Activated naive CD4-positive, alpha-beta T cell treated with anti-CD3 and anti-CD28 coated beads, Interleukin-2, amount 10 ng/mL, durations not matched to agents 7 days and 5 days (primary cell): ENCODE measurements at places on chromosomes 13 and 19.

GRCh38 chr19:38836983-38837626 lies 5.5 kb upstream of the ECH1 start:
- no peak for DNase-seq
- H3K27ac ChIP-seq, result no peak overlapping the region

DNA sequence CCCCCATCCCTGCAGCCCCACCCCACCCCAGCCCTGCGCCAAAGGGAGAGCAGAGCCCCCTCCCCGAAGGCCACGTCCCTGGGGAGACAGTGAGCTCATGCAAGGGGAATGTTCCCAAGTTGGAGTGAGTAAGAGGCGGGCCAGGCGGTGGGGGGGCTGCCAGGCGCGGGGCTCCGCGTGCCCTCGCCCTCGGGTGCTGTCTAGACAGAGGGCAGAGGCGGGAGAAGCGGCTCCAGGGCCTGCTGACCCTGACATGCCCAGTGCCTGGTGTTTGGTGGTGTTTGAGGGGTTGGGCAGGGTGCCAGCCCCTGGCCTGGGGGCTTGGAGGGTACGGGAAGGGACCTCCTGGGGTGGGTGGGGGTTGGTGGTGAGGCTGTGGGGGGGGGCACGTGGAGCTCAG lies 1.0 kb downstream of the FSTL3 start:
- peaks cover 72% of the 10 kb centered on the region for H3K27me3 ChIP-seq
- no peak for DNase-seq
- no peak overlapping the region for H3K4me3 ChIP-seq
- no peaks in the 10 kb centered on the region for H3K36me3 ChIP-seq

DNA sequence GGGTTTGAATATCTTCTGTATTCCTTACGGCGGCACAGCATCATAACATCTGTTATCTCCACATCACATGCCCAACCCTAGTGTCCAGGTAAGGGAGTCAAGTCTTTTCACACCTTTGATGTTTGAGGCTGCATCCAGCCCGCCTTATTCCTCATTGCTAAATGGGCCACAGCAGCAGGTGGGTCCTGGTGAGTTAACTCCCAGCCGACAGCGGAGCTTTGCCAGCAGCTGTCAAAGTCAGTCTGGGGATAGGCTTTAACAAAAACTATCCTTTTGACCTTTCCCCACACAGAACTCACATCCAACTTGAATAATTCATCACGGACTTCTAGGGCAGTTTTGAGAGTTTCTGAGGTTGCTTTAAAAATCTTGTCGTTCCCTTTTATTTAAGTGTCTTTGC lies 235.1 kb downstream of the DLEU7 start:
- no peak for DNase-seq
- H3K27me3 ChIP-seq, result peaks cover 33% of the 10 kb centered on the region
- no peaks in the 10 kb centered on the region for H3K36me3 ChIP-seq
- no peak overlapping the region for H3K4me3 ChIP-seq
- no peak overlapping the region for H3K27ac ChIP-seq

- DNase-seq, result no peak
- peaks cover 38% of the 10 kb centered on the region for H3K4me1 ChIP-seq
- H3K27ac ChIP-seq, result peak overlapping the region; percentile 87
- H3K4me3 ChIP-seq, result peak overlapping the region; percentile 37
- H3K27me3 ChIP-seq, result no peaks in the 10 kb centered on the region
- H3K36me3 ChIP-seq, result no peaks in the 10 kb centered on the region
Observed at GRCh38 chr19:12783849-12784393, 7.4 kb upstream of the JUNB start.

DNA sequence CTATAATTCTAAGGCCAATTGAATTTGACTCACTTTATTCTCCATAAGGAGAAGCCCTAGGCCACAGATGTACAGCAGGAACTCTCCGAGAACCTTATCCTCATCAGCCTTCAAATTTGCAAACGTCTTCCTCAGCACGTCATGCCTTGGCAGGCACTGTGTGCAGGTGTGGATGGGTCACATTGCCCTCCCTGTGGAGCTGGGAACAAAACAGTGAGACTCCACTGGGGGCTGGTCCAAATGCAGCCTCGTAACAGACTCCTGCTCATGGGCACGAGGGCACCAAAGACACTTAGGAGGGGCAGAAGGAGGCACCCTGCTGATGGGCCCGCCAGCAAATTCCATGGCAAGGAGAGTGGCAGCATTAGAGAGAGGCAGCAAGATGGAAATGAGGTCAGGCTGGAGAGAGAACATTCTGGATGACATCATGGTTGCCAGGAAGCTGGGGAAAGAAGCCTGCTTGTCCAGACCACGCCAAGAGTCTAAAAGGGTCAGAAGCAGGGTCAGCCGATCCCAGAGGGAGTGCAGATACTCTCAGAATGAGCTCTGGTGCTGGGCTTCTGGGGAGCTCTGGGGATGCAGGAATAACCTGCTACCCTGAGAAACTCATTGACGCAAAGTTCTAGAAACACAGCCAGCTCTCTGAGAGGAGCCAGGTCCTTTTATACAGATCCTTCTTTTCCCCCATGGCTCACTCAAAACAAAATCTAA lies 242.2 kb downstream of the B3GLCT start:
- H3K4me1 ChIP-seq, result no peaks in the 10 kb centered on the region
- H3K27me3 ChIP-seq, result peaks cover 4% of the 10 kb centered on the region
- no peak overlapping the region for H3K4me3 ChIP-seq
- DNase-seq, result no peak

DNA sequence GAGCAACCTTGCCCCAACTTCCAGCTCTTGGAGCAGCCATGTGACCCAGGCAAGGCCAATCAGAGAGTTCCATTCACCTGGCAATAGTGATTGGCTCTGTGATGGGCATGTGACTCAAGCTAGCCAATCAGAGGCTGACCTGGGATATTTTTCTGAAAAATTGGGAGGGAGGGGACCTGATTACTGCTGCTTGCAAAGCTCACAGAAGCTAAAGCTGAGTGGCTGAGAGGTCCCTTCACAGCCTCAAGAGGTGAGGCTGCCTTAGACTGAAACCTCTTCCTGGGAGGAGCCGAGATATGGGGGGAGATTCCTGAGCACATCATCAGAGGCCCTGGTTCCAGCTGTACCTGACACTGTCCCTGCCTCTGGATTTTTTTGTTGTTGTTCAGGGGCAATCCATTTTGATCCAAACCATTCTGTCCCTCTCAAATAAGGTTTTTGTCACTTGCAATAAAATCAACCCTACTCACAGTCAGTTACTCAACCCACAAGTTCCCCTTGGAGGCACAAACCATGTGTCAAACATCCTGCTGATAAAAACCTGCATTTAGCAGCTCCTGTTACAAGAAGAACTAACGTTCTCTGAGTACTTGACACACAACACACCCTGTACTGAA lies 4.8 kb downstream of the CIB3 start:
- no peak for DNase-seq
- no peaks in the 10 kb centered on the region for H3K36me3 ChIP-seq
- H3K4me3 ChIP-seq, result no peak overlapping the region

DNA sequence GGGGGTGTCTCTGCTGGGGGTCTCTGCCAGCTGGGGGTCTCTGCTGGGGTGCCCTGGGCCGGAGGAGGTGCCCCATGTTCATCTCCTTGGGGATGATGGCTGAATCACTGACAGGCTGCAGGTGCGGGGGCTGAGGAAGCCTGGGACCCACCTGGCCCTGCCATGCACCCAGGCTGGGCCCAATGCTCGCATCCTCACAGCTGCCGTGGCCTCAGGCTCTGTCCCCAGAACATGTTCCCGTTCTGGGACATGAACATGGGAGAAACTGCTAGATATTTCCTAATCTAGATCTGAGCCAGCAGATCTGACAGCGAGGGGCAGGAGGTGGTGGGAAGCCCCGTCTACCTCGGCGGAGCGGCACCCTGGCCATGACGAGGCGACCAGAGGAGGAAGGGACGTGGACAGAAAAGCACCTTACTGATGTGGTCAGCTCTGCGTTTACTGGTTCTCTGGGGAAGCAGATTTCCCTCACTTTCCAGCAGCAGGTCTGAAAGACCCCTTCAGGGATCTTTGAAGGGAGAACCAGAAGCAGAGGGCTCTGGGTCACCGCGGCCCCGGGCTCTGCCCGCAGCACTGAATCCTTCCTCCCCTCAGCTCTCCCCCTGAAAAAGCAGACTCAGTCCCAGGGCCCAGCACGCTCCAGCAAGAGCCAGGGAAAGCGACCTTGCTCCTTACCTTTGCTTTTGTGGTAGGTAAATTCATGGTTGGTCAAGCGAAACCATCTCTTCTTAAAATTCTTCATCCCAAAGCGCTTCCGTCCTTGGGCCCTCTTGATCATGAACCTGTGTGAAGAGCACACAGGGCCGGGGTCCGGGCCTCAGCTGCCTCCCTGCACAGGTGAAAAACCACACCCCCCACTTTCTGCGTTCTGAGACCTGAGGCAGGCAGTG lies 26.5 kb upstream of the C13orf46 start:
- no peaks in the 10 kb centered on the region for H3K27me3 ChIP-seq
- H3K27ac ChIP-seq, result no peak overlapping the region
- peaks cover 36% of the 10 kb centered on the region for H3K36me3 ChIP-seq
- H3K4me3 ChIP-seq, result no peak overlapping the region

- no peak overlapping the region for H3K27ac ChIP-seq
- no peak for DNase-seq
- H3K4me3 ChIP-seq, result no peak overlapping the region
Observed at GRCh38 chr19:1992759-1993260, 22.7 kb downstream of the BTBD2 start.

DNA sequence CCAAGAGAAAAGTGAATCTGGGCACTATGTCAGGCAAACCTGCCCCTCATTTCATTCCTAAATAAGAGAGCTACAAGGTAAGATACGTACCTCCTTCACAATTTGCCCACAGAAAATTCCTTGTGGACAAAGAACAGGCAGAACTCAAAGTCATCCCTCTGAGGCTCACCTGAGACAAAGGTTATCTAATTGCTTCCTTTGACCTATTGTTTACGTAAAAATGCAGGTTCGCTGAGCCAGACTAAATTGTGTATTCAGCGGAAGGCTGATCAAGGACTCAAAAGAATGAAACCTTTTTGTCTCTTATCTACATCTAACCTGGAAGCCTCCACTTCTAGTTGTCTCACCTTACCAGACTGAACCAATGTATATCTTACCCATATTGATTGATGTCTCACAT lies 213.3 kb downstream of the POSTN start:
- H3K36me3 ChIP-seq, result no peaks in the 10 kb centered on the region
- no peaks in the 10 kb centered on the region for H3K27me3 ChIP-seq
- H3K4me3 ChIP-seq, result no peak overlapping the region
- no peak for DNase-seq

DNA sequence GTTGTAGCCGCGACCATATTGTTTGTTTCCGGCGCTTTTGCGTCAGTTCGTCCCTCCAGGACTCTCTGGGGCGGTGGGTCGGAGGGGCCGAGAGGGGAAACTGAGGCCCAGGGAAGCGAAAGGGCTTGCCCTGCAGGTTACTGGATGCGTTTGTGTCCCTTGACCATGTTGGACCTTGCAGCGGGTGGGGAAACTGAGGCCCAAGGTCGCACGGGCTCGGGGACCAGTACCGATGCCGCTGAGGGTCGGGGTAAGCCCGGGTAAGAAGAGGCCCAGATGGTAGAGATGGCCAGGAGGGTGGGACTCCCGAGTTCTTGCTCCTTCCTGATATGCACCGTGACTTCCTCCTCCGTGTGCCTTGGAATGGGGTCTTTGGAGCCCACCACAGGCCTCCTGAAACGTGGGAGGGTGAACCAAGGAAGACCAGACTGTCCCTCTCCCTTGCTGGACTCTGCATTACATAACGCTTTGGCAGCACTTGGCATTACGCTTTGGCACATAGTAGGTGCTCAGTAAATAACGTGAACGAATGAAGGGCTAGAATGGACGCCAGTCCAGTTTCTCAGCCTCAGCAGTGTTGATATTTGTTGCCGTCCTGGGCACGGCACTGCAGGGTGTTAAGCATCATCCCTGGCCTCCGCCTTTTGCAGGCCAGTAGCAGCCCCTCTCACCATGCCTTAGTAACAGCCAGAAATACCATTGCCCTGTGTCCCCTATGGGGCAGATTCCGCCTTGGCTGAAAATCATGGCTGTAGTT lies 743 bp downstream of the CHAF1A start:
- peaks cover 23% of the 10 kb centered on the region for H3K36me3 ChIP-seq
- peak overlapping the region; percentile 92 for H3K27ac ChIP-seq
- no peaks in the 10 kb centered on the region for H3K27me3 ChIP-seq
- H3K4me3 ChIP-seq, result peak overlapping the region; percentile 91

DNA sequence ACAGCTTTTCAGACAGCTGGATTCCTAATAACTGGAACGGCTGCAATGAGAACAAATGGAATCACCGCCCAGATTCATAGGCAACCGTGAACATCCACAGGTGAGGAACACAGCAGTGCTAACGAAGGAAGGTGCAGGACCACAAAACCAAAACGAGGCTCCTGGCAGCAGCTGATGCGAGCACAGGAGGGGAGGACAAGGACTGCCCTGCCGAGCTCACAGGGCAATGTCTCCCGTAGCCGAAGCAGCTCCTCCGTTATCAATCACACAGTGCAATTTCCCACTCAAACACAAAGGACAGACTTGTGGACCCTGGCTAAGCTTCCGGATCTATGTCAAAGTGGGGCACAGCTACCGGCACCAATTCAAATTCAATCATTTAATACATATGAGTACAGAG lies 70.6 kb downstream of the STK24 start:
- H3K27me3 ChIP-seq, result no peaks in the 10 kb centered on the region
- H3K4me1 ChIP-seq, result peaks cover 79% of the 10 kb centered on the region
- H3K4me3 ChIP-seq, result no peak overlapping the region

DNA sequence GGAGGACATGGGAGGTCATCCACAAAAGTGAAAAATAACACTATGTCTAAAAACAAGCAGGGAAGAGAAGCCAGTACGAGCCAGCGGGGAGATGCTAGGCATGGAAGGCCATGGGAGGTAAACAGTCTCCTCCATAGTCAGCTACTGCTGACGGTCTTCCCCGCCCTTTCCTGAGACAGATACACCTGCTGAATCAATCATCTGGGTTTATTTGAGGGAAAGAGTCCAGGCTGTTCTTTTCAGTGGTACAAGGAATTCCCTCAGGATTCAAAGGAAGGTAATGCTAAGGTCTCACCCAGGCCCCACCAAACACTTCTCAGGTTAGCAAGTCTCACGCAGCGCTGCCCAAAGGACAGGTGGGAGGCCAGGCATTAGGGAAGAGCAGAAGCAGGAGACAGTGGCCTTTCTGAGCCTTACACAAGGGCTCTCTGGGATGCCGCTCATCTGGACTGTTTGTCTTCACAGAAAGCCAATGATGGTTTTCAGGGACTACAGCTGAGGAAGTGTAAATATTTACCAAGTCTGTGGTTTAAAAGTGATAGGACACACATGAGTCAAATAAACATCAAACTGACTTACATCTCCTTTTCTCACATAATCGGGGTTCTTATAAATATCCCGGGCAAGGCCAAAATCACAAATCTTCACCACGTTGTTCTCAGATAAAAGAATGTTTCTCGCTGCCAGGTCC lies 173.9 kb downstream of the FLT1 start:
- no peak overlapping the region for H3K27ac ChIP-seq
- H3K27me3 ChIP-seq, result peaks cover 9% of the 10 kb centered on the region
- no peaks in the 10 kb centered on the region for H3K36me3 ChIP-seq
